Motor neuron (in vitro differentiated cells): ENCODE measurements at places on chromosomes 6 and 20. TPM values are rescaled to one million over a fixed set of nuclear protein-coding genes. Genes with fewer than 3 reads are reported as not detected.

The SCAF8 gene
- 20.4 and 24.1 TPM in 2 replicates for total RNA-seq

The ECT2L gene
- total RNA-seq, result 0.41 and 0.52 TPM in 2 replicates

The SMLR1 gene
- 0.11 and 0.31 TPM in 2 replicates for total RNA-seq

The RNF144B gene
- total RNA-seq, result 0.10 and 0.14 TPM in 2 replicates

The TMC2 gene
- total RNA-seq, result 0.14 and 0.37 TPM in 2 replicates

The FGD2 gene
- 0.07 TPM in 1 of 2 replicates, not detected in the other for total RNA-seq

The SLC35A1 gene
- 15.9 and 17.3 TPM in 2 replicates for total RNA-seq

The SNAI1 gene
- 4.2 and 5.2 TPM in 2 replicates for total RNA-seq

The OTOR gene
- total RNA-seq, result not detected in 2 replicates

The CLDN20 gene
- 0.68 and 0.83 TPM in 2 replicates for total RNA-seq

The AKAP7 gene
- total RNA-seq, result 8.1 and 9.0 TPM in 2 replicates

The TFAP2C gene
- total RNA-seq, result 53.8 and 58.6 TPM in 2 replicates

The OPRM1 gene
- total RNA-seq, result 2.4 and 2.6 TPM in 2 replicates

The EFCAB8 gene
- total RNA-seq, result 0.05 TPM in 2 replicates

The CDYL gene
- 39.9 and 66.5 TPM in 2 replicates for total RNA-seq

The MYLK4 gene
- total RNA-seq, result 0.92 and 1.0 TPM in 2 replicates

The KCNK16 gene
- total RNA-seq, result not detected in 2 replicates

The EBF4 gene
- 7.3 and 7.7 TPM in 2 replicates for total RNA-seq

The HCK gene
- 0.18 and 0.26 TPM in 2 replicates for total RNA-seq

The TMEM74B gene
- 2.6 TPM in 2 replicates for total RNA-seq

The RAD21L1 gene
- total RNA-seq, result not detected in 2 replicates

The HLA-DMB gene
- 0.23 and 0.31 TPM in 2 replicates for total RNA-seq

The TCP1 gene
- 283 and 289 TPM in 2 replicates for total RNA-seq

The COX4I2 gene
- not detected in 2 replicates for total RNA-seq

The SLC26A8 gene
- total RNA-seq, result 0.57 and 0.78 TPM in 2 replicates

The TAGAP gene
- total RNA-seq, result 0.14 and 0.19 TPM in 2 replicates

The HAO1 gene
- 0.13 TPM in 1 of 2 replicates, not detected in the other for total RNA-seq

The EYS gene
- total RNA-seq, result 1.2 and 1.3 TPM in 2 replicates

The MATN4 gene
- not detected in 2 replicates for total RNA-seq

The B4GALT5 gene
- 46.7 and 57.9 TPM in 2 replicates for total RNA-seq

The CLPSL1 gene
- not detected in 2 replicates for total RNA-seq

The RBBP9 gene
- total RNA-seq, result 13.0 and 13.3 TPM in 2 replicates

The RCAN2 gene
- 22.1 and 24.0 TPM in 2 replicates for total RNA-seq

The SIRPD gene
- total RNA-seq, result not detected in 2 replicates

The C20orf202 gene
- not detected in 2 replicates for total RNA-seq
